ENCODE measurements at places on chromosomes 2 and 18.

GRCh38 chr18:22344908-22345670 lies 72.6 kb downstream of the CTAGE1 start:
- no peak for DNase-seq

GRCh38 chr18:31631526-31631925 lies 39.8 kb downstream of the TTR start:
- DNase-seq, result no peak

DNA sequence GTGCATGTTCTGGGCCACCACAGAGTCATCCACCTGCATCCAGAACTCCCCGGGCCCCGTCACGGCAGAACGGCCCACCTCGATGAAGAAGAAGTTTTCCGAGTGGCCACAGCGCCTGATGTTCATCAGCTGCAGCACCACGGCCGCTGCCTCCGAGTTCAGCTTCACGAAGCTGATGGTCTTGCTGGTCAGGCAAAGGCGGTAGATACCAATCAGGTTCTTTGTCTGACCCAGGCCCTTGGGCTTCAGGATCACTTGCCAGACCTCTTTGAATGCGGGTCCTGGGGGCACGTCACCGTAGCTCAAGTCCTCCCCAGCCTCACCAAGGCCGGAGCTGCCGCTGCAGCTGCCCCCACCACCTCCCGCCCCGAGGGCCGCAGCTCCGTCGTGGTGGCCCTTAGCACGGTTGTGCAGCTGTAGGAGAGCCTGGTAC lies 1.6 kb downstream of the IRS1 start:
- no peak for DNase-seq

- DNase-seq, result no peak
These were observed 75.6 kb downstream of the ATL2 start for GRCh38 chr2:38301340-38301968.

DNA sequence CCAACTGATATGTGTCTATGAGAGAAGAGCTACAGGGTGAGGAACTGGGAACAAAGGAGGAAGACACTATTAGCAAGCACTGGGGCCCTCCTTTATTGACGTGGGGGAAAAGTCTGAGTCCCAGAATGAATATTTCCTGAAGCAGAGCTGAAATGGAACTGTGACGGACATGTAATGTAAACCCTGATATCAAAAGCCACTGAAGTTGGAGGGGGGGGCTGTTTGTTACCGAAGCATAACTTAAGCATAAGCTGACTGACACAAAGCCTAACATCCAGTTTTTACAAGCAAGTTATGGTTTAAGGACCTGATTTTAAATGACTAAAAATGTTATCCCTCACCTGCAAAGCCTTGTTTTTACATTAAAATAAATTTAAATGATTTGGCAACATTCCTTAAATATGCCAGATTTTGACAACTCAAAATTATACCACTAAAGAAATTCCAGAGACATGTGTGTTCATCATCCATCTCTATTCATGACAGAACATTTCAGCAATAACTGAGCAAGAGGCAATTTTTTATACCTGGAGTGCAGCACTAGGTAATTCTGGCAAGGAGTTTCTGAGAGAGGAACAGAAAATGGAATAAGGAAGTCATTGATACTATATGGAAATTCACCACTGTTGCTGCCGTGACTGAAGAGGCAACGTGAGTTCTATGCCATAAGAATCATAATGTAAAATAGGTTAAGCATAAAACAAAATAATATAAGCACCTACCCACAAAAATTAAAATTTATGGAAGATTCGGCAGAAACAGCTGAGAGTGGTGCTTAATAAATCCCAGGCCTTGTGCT lies 186.0 kb downstream of the AFF3 start:
- no peak for DNase-seq

GRCh38 chr2:60351802-60352201 lies 201.7 kb downstream of the BCL11A start:
- DNase-seq, result no peak

DNA sequence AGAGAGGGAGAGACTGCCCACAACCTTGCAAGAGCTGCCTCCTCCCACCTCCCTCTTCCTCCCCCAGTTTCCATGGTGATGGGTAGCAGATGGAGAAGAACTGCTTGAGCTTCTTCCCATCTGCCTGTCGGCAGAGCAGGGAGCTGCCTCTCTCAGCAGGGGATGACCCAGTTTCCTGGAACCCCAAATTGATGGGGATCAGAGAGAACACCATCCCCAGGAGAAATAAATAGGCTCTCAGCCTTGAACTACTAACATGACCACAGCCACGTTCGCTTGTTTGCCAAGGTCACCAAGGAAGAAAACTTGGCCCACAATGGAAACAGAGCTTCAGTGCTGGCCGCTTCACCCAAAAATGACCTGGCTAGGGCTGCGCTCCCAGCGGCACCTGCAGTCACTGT lies 82.2 kb downstream of the ADD2 start:
- DNase-seq, result no peak

GRCh38 chr2:66412874-66413273 lies 22.1 kb upstream of the MEIS1 start:
- DNase-seq, result no peak

DNA sequence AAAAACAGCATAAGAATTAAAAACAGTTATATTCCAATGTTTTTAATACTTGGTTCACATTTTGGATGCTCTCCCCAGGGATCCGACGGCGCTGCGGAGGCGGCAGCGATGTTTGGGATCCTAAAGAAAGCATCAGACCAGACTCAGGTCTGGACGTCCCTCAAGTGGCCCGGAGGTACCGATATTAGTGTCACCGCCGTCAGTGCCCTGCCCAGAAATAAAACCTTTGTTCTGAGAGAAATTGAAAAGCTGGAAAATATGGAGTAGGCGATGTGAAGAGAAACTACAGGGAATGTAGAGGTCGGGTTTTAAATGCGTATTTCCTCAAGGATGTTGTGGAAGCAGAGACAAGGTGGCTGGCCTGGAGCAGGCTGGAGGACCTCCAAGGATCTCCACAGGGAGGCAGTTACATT lies 683 bp upstream of the TBC1D8 start:
- no peak for DNase-seq

GRCh38 chr2:157087373-157088002 lies 170.0 kb upstream of the GALNT5 start:
- no peak for DNase-seq

GRCh38 chr2:235542733-235543127 lies 48.9 kb downstream of the AGAP1 start:
- DNase-seq, result no peak

- no peak for DNase-seq
These were observed 48.2 kb upstream of the CNGA3 start for GRCh38 chr2:98297817-98298682.
